GM13977 (cell line): ENCODE measurements at places on chromosomes 4 and X.
A peak's percentile ranks its signal among the peaks of the same experiment; 100 is the strongest.

DNA sequence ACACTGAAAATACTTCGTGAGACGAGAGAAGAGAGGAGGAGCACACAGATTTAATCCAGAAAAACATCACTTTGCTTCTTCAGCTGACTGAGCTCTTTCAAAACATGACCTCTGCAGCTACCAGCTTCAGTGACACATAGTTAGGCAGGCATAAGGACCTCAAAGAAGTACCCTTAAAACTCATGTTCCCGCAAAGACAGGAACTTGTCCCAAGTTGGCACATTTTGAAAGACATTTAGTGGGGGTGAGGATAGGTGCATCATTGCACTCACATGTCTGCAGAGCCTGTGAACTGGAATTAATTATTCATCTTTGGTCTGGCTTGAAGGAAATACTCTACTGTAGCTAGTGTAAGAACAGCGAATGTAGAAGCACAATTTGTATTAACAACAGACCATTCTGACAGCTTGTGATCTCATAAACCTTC lies 221.8 kb downstream of the MGST2 start:
- DNase-seq: no peak

- no peak for DNase-seq
These were observed 739.0 kb downstream of the GRID2 start for GRCh38 chr4:93042746-93043145.

GRCh38 chr4:157527954-157528353 lies 307.4 kb downstream of the GRIA2 start:
- DNase-seq: no peak

- DNase-seq: peak; percentile 50
These were observed at the start of gene NDST3 for GRCh38 chr4:118034053-118034785. NDST3 (plus strand) TSS chr4:118034486; CDS start chr4:118053911, 19,425 bp downstream.

DNA sequence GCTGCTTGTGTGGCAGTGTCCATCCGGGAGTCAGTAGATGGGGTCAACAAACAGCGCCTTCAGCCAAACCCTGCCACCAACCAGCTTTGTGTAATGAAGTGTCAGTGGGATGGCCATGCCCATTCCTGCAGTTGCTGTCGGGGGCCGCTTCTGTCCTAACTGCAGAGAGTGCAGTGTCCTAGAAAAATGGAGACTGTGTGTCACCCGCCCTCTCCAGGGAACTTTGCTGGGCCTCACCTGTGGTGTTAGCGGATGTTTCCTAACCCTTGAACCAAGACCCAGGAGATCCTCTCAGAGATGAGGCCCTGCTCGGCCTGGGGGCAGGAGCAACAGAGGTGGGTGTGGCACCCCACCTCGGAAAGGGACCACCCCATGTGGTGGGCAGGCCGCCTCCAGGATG lies 35.3 kb upstream of the HGFAC start:
- DNase-seq: no peak

DNA sequence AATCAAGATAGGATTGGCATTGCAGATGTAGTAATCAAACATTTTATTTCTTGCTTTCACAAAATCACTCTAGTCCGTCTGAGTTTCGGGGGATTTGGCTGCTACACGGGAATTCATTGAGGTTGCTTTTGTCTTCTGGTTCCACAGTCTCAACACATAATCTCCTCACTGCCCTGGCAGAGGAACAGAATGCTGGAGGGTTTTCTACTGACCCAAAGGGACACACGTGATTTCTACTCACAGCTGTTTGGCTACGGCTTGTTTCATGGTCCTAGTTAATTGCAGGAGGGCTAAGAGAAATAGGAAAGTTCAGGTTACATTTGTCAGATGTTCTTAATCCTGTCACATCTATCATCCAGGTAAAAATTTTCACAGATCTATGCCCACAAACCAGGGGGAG lies 1811.6 kb downstream of the ARAP2 start:
- DNase-seq: no peak

GRCh38 chr4:165524532-165525190 lies 145.9 kb downstream of the CPE start:
- DNase-seq: no peak

- no peak for DNase-seq
These were observed 31.1 kb downstream of the SULT1E1 start for GRCh38 chr4:69828828-69829227.

- no peak for DNase-seq
These were observed 18.4 kb downstream of the C4orf17 start for GRCh38 chr4:99529228-99529627.

DNA sequence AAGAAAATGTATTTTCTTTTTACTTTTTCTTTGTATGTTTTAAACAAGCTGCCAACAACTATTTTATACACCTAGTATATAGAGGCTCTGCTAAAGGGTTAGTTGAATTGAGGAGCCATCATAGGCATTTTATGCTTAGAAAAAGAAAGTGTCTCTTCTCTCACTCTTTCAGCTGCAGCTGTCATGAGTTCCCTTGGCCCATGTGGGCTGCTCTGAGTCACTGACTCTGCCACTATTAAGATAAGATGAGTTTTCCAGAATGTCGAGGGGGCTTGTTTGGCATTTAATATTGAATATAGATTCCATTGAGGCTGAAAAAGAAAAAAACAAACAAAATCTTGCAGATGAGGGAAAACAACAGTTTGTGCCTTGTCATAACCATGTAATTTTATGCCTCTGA lies 126.0 kb upstream of the PAQR3 start:
- DNase-seq: no peak

DNA sequence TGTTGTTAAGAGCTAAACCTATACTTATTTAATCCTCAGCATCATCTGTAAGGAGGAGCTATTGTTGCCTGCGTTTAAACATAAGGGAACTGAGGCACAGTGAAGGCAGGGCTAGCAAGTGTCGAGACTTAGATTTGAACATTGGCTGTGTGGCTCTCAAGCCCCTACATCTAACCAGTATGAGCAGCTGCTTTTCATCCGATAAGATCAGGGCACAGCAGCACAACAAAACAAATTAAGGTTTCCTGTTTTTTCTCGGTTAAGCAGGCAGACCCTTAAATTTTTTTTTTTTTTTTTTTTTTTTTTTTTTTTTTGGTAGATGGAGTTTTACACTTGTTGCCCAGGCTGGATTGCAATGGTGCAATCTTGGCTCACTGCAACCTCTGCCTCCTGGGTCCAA lies 35.6 kb downstream of the RAB40A start:
- DNase-seq: no peak

GRCh38 chr4:98574816-98575215 lies 83.6 kb downstream of the TSPAN5 start:
- DNase-seq: no peak

DNA sequence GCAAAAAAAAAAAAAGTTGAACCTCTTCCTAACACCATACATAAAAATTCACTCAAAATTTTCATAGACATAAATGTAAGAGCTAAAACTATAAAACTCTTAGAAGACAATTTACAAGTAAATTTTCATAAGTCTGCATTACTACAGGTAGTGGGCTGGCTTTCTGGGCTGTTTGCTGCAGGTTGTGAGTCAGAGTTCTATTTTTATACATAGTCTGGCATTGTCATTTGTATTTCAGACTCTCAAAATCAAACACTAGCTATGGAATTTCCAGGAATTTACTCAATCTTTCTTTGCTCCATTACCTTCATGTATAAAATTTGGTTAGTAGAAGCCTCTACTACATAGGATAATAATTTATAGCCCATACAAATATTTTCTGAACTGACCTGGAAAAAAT lies 227.2 kb downstream of the COX18 start:
- no peak for DNase-seq

DNA sequence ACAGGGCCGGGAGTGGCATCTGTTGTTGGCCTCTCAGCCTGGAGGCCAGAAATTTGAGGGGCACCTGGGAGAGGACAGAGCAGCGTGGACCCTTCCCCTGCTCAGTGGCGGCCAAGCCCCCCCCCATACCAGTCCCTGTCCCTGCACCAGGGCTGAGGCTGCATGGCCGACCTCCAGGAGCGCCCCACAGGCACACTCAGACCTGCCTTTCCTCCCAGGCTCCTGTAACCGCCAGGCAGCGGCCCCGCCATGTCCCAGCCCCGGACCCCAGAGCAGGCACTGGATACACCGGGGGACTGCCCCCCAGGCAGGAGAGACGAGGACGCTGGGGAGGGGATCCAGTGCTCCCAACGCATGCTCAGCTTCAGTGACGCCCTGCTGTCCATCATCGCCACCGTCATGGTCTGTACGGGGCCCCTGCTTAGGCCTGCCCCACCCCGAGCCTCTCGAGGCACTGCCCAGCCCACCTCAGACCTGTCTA lies 15.3 kb downstream of the TMEM175 start:
- no peak for DNase-seq

DNA sequence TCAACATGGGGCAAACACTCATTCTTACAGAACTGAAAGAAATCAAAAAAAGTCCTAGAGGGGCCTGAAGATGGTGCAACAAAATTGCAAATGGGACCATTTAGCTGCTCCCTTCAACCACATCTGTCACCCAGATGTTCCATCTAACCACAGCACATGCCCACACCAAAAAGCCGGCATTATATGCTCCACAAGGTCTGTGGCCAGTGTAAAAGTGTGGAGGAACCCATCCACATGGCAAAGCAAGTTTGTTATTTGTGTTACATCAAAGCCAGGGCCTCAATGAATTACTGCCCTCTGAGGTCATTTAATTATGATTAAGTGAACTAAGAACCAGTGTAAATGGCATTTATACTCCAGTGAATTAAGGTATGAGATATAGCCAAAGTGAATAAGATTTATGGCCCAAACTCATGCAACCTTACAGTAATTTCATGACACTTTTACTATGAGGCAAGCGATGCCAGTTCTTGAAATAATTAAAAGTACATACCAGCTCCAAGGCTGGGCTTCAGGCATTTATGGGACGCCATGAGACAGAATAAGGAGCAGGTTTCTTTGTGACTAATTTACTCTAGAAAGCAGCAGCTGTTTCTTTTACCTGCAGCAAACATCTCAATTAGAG lies 48.7 kb upstream of the FGF16 start:
- DNase-seq: no peak

GRCh38 chr4:109075621-109076020 lies 226.8 kb downstream of the COL25A1 start:
- no peak for DNase-seq

- DNase-seq: no peak
These were observed 119.2 kb downstream of the RAPGEF2 start for GRCh38 chr4:159222043-159222552.

GRCh38 chr4:109699553-109700225 lies 3.6 kb downstream of the CASP6 start:
- no peak for DNase-seq

- no peak for DNase-seq
These were observed 99.6 kb downstream of the CEP135 start for GRCh38 chr4:56048383-56048701.
